ENCODE measurements at places on chromosomes 5 and 9.

GRCh38 chr9:13295556-13295955 is 16.1 kb upstream of the MPDZ start:
- no peak for DNase-seq

- DNase-seq = no peak
Observed at GRCh38 chr5:167255926-167256325, 1035.5 kb upstream of the WWC1 start.

- no peak for DNase-seq
Observed at GRCh38 chr5:57858905-57859304, 376.3 kb upstream of the ACTBL2 start.

DNA sequence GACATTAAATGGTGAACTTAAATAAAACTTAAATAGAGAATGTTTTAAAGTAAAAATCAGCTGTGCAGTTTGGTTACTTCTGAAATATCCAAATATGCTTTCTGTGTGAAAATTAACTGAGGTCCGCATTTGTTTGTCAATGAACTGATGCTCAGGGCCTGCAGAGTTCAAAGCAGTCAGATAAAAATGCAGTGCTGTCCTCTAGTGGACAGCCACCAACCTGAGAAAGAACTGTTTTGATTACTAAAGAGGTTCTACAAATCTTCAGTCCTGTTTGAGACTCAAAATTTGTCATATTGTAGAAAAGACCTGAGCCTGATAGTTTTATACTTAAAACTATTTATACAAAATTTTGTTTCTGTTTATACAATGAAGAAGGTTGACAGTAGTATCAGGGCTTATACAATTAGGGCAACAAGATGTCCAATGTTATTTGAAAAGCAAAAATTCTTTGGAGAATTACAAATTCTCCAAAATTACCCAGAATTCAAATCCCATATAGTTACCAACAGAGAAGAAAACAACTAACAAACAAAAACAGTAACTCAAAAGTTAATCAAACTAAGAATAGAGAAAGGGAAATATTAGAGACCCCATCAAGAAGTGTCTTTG is 232.3 kb upstream of the TBCA start:
- DNase-seq = no peak

- no peak for DNase-seq
Observed at GRCh38 chr9:6382681-6383080, 30.3 kb upstream of the UHRF2 start.
